ENCODE measurements at places on chromosomes 7 and 10. TPM values are rescaled to one million over a fixed set of nuclear protein-coding genes. Genes with fewer than 3 reads are reported as not detected.

CDNF gene
- 0.83 TPM for total RNA-seq

MOSPD3 gene
- total RNA-seq: 16.8 TPM

- DNase-seq: peak; percentile 95
- peak overlapping the region; percentile 62 for H3K27ac ChIP-seq
- H3K36me3 ChIP-seq: peaks cover 85% of the 10 kb centered on the region
Measured at GRCh38 chr7:99392659-99393354, 15.6 kb downstream of the PDAP1 start.

- peaks cover 25% of the 10 kb centered on the region for H3K36me3 ChIP-seq
- H3K4me3 ChIP-seq: peak overlapping the region; percentile 99
- peaks cover 36% of the 10 kb centered on the region for H3K4me1 ChIP-seq
- peak overlapping the region; percentile 100 for H3K27ac ChIP-seq
- no peak for DNase-seq
Measured at GRCh38 chr7:5532536-5533335, 109.1 kb upstream of the TNRC18 start.

- no peaks in the 10 kb centered on the region for H3K4me1 ChIP-seq
- no peak overlapping the region for H3K4me3 ChIP-seq
- H3K27me3 ChIP-seq: no peaks in the 10 kb centered on the region
- H3K36me3 ChIP-seq: no peaks in the 10 kb centered on the region
- DNase-seq: no peak
Measured at GRCh38 chr7:103832438-103832837, 157.0 kb downstream of the RELN start.

TCERG1L gene
- total RNA-seq: not detected

OPTN gene
- total RNA-seq: 64.4 TPM

- H3K4me1 ChIP-seq: peaks cover 11% of the 10 kb centered on the region
- H3K27ac ChIP-seq: no peak overlapping the region
- no peaks in the 10 kb centered on the region for H3K36me3 ChIP-seq
Measured at GRCh38 chr7:112182749-112183148, 23.4 kb downstream of the DOCK4 start.

DNA sequence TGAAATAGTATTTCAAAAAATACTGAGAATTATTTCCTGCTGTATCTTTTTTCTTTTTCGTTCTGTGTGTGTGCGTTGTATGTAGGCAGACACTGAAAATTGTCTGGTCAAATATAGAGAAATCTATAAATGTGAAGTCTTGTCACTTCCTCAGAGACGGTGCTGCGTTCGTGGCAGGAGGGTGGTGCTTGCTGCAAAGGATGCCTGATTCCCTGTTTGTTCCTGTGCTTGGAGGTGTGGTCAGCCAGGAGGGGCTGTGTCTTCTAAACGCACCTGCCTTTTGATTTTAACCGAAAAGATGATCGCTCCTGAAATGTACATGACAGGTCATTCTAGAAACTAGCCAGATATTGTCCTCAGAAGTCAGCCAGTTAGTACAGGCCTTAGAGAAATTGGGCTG, 32.5 kb upstream of the PRKAR1B start:
- H3K36me3 ChIP-seq: peaks cover 46% of the 10 kb centered on the region
- H3K27ac ChIP-seq: no peak overlapping the region

EPDR1 gene
- 35.5 TPM for total RNA-seq

R3HCC1L gene
- 9.0 TPM for total RNA-seq

TEX36 gene
- not detected for total RNA-seq
